ENCODE measurements at places on chromosomes 5 and 9.

- DNase-seq: no peak
Observed at GRCh38 chr5:59528202-59528862, 365.2 kb downstream of the PDE4D start.

DNA sequence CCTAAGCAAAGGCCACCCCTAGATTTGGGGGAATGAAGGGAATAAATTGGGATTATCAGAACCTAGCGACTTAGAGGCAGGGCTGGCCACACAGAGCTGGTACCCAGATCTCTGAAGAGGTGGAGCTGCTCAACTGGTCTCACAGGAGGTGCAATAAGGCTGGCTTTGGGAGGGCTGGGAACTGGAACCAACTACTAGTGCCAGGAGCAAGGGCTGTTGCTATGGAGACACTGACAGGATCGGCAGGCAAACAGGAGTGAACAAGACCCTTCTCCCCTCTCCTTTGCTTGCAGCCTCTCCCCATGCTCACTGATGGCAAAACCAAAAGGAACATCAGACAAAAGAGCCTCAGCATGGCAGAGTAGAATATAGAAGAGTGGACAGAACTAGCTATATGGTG is 17.0 kb upstream of the WHRN start:
- DNase-seq: no peak

- DNase-seq: no peak
Observed at GRCh38 chr5:107799306-107799705, 128.6 kb upstream of the EFNA5 start.

- no peak for DNase-seq
Observed at GRCh38 chr5:132708645-132709044, 28.7 kb downstream of the KIF3A start.

- no peak for DNase-seq
Observed at GRCh38 chr5:14700478-14701436, 36.2 kb downstream of the OTULIN start.

DNA sequence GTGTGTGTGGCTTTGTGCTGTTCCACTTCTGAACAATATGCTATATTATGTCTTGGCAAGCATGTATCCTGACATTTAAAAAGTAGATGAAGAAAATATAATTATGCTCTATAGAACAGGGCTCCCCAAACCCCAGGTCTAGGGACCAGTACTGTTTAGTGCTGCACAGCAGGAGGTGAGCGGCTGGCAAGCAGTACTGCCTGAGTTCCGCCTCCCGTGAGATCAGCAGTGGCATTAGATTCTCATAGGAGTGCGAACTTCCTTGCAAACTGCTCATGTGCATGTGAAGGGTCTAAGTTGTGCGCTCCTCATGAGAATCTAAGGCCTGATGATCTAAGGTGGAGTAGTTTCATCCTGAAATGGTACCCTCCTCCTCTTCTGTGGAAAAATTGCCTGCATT is 979.1 kb upstream of the CTNND2 start:
- DNase-seq: no peak

All from SIG-M5 (cell line).